ENCODE measurements at places on chromosomes 13 and 19.
A peak's percentile ranks its signal among the peaks of the same experiment; 100 is the strongest.

DNA sequence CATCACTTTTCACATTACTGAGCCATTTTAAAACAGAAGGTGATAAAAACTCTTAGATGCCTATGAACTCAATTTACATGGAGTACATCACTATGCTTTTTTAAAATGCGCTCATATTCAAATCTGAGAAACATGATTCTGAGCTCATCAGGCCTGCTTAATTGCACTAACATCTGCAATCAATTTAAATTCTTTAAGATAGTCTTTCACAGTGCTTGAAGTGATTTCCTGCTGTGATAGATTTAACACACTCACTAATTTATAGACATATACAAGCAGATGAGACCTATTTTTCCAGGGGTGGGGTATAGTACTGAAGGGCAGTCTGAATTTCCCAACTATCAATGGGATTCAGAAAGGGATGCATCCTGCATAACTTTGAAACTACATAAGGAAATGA lies 82.9 kb downstream of the DIAPH3 start:
- no peak for DNase-seq

GRCh38 chr13:76019421-76020044 lies 383.4 kb downstream of the LMO7 start:
- peak; percentile 69 for DNase-seq

DNA sequence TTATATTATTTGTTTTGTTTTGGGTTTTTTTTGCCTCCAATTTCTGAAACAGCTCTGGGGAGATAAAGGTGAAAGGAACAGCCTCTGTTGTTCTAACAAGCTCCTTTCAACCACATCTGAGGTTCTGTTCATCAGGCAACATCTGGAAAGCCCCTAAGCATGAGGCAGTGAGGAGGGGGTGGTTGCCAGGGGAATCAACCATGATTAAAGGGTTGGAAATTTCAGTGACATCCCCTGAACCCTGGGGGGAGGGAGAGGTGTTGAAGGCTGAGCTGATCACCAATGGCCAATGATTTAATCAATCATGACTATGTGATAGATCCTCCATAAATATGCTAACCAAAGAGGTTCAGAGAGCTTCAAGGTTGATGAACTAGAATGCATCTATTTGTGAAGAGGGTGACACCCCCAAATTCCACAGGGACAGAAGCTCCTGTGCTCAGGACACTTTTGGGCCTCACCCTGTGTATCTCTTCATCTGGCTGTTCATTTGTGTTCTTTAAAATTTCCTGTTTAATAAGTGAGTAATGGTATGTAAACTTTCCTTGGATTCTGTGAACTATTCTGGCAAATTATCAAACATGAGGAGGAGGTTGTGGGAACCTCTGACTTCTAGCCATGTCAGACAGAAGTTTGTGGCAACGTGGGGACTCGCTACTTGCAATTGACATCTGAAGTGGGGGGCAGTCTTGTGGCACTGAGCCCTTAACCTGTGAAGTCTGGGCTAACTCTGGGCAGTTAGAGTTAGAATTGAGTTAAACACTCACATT lies 221.3 kb downstream of the NHLRC3 start:
- DNase-seq: no peak

DNA sequence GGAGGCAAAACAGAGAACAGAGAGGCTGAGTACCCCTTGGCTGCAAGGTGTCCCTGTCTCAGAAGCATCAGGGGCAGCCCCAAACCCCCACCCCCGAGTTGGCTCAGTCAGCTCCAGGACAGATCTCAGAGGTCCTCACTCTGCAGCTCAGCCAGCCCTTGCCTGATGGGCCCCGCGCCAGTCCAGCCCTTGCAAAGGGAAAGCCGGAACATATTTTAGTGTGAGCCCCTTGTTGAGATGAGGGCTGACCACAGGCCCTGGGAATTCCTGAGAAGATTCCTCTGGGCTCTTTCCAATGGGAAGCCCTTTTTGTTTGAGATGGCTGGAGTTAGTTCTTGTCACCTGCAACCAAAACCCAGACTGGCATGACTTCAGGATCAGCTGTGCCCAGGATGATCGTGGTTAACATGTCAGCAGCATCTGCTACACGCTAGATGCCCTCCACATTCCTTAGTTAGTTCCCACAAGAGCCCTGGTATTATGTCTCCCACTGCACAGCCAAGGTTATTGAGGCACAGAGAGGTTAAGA lies 33.9 kb upstream of the CCNE1 start:
- DNase-seq: no peak

DNA sequence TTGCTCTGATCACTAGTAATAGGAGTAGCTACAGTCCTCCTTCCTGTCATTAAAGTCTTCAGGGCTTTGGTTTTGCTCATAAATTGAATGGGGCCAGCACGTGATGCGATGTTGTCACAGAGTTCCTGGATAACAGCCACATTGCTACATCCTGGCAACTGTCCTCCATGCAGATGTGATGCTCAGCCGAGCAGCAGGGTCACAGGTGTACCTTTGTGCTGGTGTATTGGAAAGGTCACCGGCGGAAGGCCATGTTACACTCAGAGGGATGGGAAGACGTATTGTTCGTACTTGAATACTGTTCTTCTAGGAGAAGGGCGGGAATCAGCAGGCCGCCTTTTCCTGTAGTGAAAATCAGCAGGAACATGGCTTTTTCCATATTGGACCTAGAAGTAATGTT lies 713.8 kb upstream of the GPC6 start:
- DNase-seq: no peak

DNA sequence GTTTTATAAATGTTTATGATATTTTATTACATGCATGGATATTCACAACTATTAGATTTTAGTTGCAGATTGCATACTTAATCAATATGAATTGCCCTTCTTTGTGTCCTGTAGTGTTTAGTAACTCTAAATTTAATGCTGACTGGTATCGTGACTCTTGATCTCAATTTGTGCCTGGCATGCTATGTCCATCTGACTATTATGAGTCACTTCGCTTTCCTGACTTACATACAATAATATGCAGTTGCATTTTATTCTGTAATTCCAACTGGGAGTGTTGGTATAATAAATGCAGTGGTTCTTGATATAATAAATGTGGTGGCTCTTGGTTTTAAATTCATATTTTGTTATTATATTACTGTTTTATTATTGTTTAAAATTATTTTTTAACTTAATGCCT lies 277.5 kb downstream of the LIG4 start:
- DNase-seq: no peak

GRCh38 chr13:48828962-48829411 lies 146.7 kb upstream of the FNDC3A start:
- no peak for DNase-seq

GRCh38 chr13:47188802-47189201 lies 291.9 kb upstream of the HTR2A start:
- no peak for DNase-seq

DNA sequence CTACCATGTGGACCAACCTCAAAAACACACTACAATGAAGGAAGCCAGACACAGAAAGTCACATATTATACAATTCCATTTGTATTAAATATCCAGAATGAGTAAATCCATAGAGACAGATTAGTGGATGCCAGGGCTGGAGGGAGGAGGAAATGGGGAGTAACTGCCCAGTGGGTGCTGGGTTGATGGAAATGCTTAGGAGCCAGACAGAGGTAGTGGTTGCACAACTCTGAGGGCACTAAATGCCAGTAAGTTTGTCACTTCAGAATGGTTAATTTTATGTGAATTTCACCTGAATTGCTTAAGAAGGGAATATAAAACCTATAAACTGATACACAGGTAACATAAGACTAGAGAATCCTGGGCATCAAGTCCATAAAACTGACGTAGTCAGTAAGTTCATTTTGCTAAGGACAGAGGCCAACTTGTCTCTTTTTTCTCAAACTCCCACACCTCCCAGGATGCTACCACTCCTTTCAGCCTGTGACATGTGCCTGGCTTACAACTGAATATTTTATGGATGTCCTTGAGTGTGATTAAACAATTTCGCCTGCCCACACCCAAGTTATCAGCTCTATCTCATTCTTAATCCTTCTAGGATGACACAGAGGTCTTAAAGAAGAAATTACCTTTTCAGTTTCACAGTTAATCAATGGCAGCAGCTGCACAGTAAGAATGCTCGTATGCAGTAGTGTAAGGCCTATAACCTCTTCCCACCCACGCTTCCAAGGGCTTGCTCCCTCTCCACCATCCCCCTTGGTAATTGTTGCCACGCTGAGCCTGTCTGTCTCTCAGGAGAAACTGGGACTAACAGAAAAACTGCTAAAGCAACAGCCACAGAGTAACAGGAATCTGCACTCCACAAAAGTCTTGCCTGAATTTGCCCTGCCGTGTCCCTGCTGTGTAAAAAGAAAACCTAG lies 5.9 kb upstream of the MLNR start:
- DNase-seq: no peak
